Activated CD4-positive, alpha-beta T cell treated with anti-CD3 and anti-CD28 coated beads, Interleukin-2, amount 10 ng/mL, durations not matched to agents 24 days and 14 days (primary cell): ENCODE measurements at places on chromosomes 2 and 18.

GRCh38 chr2:128422571-128422970 is 103.9 kb upstream of the HS6ST1 start:
- DNase-seq = no peak

DNA sequence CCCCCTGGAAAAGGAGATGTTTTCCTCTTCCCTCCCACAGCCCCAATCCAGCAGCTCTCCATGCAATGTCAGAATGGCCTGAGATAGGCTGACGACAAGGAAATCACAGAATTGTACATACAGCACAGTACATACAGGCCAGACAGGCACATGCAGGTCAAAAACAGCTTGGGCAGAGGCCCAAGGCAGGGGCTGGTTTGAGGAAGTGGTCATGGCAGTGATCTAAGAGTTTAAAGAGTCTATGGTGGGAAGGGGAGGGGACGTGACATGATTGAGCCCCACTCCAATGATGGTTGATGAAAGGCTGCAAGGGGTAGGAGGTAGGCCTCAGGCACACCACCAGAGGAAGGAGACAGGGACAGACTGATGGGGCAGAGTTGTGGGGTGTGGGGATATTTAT is 4.3 kb downstream of the DCTN1 start:
- no peak for DNase-seq

GRCh38 chr18:51490860-51491259 is 293.4 kb upstream of the MEX3C start:
- no peak for DNase-seq

- DNase-seq = no peak
Observed at GRCh38 chr2:119525614-119526013, 1.3 kb upstream of the SCTR start.

DNA sequence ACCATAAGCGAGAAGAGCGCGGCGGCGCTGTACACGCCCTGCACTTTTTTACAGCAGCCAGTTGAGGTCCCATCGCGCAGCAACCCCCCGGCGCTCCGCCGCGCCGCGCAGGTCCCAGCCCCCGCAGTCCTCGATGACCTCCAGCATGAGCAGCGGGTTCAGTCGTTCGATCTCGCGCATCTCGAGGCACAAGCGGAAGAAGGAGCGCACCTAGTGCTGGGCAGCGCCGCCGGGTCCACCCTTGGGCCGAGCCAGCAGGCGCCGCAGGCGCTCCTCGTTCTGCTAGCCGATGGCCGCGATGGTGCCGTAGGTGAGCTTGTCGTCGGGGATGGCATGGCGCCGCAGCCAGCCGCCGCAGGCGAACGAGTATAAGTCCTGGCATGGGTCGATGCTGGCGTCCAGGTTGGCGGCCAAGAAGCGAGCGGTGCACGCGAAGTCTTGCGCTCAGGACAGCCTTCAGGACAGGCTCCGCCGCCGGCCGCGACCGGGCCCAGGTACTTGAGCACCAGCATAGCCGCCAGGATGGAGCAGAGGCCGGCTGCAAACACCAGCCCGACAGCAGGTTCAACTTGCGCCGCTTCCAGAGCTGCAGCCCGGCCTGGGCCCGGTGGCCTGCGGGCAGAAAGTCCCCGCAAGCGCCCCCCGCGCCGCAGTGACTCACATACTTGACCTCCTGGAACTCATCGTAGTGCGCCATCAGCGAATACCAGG is 8.3 kb downstream of the ALPP start:
- DNase-seq = no peak

DNA sequence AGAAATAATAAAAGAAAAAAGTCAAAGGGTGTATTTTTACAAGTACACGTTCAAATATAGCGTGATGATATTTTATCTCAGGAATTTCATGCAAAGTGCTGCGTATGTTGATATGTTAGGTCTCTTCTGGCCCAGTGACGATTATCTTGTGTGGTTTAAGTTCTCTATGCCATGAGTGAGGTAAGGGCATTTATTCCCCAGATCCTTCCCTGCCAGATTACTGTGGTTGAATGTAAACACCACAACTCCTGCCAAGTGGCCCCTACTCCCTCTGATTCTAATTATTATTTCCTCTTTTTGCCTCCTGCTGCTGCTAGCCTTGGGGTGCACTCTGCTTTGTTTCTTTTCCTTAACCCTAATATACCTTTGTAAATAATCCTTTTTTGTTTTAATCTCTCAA is 12.2 kb downstream of the SCN2A start:
- DNase-seq = no peak

DNA sequence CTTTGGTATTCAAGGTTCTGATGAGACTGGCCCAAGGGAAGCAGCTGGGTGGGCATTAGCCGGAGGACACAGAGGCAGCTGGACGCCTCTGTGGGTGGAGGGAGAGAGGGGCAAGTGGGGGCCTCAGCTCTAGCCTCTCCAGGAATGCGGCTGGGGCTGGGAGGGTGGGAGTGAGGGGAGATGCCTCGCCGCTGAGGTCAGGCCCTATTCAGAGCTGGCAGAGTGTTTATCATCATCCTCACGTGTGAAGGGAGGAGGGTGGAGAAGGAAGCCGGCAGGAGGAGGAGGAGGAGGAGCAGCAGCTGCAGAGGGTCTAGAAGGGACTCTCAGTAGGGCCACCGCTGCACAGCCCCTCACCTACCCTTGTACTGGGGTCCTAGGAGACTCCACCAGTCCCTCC is 43.1 kb downstream of the TNS1 start:
- DNase-seq = no peak

DNA sequence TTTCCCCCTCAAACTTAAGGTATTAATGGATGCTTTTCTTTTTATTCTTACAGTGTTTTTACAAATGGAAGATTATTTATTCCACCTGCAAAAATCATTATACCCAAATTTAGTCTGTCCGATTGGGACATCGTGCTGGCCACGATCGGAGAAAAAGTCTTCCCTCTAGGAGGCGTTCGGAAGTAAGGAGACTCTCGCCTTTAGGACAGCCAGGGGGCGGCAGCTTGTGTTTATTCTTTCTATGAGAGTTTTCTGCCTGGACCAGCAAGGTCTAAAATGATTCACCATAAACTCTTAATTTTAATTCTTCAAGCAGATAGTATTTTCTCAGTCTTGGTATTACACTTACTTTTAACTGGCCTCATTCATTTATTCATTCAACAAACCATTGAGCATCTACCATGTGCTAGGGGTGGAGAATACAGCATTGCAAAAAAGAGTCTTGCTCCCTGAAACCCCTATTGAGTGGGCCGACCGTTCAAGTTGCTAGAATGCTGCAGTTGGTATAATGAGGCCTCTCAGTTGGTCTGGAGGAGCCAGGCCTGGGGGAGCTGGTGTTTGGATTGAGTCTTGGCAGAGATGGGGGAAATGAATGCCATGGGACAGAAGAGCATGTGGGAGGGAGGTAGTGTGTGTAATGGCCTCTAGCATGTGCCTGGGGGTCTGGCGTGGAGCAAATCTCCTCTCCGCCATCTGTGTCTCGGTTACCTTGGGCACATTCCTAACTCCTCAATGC is 38.7 kb downstream of the DCDC2C start:
- no peak for DNase-seq

- DNase-seq = no peak
Observed at GRCh38 chr18:37578886-37579513, 13.4 kb upstream of the CELF4 start.

GRCh38 chr2:45616658-45617411 is 5.8 kb upstream of the SRBD1 start:
- DNase-seq = no peak

DNA sequence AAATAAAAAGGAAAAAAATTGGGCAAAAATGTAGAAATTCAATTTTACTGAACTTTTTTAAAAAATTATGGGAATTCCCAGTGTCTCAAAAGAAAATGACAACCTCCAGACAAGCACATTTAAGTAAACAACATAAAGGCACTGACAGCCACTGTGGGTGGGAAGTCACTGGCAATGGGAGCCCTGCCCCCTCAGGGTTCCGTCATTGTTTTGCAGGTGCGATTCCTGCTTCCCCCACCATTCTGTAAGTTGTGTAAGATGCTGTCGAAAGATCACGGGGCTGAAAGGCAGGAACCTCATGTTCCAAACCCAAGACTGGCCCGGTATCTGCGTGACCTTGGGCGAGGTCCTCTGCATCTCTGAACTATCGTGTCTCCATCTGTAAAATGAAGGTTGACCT is 15.8 kb upstream of the ASPRV1 start:
- DNase-seq = no peak

GRCh38 chr2:135265960-135266490 is 213.9 kb downstream of the RAB3GAP1 start:
- no peak for DNase-seq

- no peak for DNase-seq
Observed at GRCh38 chr2:122077114-122077513, 321.7 kb downstream of the TSN start.

GRCh38 chr2:174659069-174659900 is 61.7 kb upstream of the WIPF1 start:
- no peak for DNase-seq

DNA sequence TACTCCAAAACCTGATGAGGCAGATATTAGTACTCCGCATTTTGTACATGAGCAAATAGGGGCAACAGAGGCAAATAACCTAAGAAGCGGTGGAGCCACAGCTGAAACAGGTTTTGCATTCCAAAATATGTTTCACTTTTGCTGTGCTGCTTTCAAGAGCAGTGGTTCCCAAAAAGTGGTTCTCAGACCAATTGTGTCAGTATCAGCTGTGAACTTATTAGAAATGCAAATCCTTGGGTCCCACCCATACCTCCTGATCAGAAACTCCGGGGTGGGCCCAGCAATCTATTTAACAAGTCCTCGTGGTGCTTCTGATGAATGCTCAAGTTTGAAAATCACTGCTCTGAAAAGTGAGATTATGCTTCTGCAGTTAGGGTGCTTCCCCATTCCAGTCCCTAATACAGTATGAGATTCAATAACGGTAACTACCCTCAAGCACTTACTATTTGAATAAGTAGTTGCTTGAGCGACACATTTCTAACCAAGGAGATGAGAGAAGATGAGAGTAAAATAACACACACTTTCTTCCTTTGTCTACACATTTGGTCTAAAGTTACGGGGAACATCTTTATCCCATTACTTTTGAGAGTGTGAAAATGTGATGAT is 17.8 kb upstream of the TCF4 start:
- DNase-seq = no peak

DNA sequence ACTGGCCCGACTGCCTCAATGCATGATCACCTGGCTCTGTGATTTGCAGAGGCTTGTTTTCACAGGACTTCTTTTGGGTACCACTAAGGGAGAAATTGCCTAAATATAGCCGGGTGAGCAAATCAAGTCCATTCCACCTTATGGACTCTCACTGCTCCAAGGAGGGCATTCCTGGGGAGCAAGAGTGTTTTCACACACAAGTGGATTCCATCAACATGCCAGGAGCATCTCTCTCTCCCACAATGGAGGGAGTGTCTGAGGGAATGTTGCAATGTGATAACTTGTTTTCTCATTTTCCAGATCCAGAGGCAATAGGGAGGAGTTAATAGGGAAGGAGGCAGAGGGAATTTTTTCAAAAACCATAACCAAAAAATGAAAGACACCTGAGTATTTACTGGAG is 250.7 kb downstream of the SATB2 start:
- DNase-seq = no peak

DNA sequence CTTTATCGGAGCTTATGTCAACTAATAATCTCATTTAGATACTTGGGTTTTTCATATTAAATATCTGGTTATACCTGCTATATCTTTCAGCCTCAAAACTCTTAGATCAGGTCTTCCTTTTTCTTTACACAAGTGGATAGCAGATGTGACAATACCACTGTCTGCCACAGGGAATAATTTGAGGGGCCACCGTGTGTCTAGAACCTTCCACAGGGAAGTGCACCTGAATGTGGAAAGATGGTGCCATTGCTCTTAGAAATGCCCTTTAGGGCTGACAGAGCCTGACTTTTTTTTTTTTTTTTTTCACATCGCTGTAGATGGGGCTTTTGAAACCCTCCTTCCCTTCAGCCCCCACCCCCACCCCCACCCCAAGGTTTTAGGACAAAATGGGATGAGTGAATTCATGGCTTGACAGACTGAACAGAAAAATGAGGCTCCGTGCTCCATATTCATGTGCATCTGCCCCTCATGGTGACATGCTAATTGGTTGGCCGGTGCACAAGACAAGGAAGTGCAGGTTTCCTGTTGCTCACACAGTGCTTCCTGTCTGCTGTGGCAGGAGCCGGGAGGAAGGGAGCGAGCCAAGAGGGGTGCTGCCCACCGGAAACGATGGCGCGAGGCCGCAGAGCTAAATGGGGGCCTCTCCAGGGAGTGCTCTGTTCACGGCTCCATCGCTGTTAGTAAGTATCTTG is 246.0 kb downstream of the LDLRAD4 start:
- peak; percentile 91 for DNase-seq

DNA sequence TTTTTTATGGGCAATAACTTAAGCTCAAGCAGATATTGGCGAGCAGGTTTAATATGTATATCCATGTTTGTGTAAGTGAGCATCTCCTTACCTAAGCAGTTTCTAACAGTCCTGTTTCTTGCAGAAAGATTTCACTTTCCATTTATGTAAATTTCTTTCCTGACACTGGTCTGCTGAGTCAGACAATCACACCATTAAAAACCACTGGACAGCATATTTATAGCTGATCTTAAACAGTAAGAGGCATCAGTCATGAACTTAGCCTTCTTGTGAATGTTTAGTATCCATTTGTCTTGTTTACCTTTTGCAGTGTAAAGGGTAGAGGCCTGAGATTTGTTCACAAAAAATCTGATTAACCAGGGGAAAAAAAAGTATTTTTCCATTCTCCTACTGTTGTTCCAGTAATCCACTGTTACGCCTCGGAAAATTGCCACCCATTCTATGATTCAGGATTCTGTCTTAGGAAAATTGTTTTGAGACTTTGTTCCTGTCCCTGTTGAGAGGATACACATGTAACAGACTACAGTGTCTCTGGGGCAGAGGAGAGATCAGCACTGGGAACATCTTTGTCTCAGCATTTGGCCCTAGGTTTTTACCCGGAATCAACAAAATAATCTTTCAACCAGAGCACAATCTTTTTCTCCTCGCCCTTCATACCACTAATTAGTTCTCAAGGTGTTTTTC is 521.0 kb upstream of the NRP2 start:
- DNase-seq = no peak

- no peak for DNase-seq
Observed at GRCh38 chr2:231709636-231709980, 1.3 kb downstream of the PTMA start.

DNA sequence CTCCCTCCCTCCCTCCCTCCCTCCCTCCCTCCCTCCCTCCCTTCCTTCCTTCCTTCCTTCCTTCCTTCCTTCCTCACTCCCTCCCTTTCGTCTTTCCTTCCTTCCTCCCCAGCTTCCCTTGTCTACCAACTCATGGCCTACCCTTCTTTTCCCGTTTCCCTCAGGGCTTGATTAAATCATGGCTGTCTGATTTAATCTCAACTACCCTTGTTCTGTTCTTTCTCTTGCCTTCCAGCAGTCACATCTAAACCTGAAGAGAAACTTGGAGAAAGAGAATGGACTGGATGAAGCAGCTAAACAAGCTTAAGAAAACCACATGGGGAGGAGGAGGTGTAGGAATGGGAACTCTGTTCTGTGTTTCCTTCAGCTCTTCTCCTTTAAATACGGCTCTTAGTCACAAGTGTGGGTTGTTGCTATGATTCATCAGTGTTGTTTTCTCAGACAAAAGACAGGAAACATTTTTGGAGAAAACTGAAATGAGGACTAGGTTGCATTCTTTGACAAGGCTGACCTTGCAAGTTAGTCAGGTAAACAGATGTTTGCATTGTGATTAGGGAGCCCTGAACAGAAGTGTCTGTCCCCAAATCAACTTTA is 177.9 kb downstream of the LRRTM1 start:
- DNase-seq = no peak
